Calu3 (cell line): ENCODE measurements at places on chromosomes 16 and 17.

DNA sequence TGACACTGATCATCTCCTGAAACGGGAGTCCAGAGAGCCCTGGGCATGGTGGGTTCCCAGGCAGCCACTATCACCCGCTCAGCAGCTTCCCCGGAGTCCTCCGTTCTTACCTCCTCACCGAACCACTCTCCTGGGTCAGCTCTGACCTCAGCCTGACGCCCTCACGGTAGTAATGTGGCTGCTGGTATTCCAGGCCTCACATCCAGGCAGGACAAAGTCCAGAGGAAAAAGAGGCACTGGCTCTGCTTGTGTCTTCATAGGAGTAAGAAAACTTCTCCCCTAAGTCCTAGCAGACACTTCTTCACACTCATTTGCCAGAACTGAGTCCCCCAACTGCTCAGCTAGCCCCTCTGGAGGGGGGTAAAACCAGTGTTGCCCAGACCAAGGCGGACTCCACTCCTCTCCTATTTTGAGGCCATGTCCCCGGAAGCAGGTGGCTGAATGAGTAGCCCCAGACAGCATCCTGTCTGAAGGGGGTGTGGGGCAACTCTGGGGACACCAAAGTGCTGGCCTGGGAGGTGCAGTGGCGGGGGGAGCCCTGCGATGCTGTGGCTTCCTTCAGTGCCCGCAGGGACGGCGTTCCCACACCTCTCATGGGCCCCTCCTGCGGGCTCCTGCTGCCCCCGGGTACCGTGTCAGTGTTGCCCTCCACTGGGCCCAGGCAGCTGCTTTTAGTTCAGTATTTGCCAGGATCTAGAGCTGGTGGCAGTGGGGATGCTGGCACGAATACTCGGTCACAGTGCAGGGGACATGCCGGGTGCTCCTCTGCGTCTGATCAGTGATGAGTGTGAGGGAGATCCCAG lies 5.4 kb downstream of the FSCN2 start:
- DNase-seq, result no peak

GRCh38 chr16:58516768-58517107 lies 1.4 kb downstream of the SETD6 start:
- no peak for DNase-seq

- no peak for DNase-seq
These were observed 405.5 kb upstream of the PSMD7 start for GRCh38 chr16:73891129-73891542.

DNA sequence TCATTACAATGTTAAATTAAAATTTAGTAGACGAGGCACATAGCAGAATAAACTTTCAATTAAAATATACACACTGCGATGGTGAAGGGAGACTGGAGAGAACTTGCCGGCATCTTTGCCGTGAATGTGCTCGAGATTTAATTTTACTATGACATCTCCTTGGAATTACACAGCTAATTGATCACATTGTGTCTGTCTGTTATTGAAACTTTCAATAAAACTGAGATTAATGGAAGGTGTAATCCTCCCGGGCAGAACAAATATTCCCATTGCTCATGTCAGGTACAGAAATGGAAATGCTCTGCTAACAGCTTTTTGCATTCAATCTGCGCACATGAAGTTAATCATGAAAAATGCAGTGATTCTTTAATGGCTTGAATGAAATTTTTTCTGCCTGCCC lies 210.1 kb upstream of the NLRP1 start:
- DNase-seq, result no peak

GRCh38 chr17:45873728-45874127 lies 20.6 kb upstream of the MAPT start:
- no peak for DNase-seq

DNA sequence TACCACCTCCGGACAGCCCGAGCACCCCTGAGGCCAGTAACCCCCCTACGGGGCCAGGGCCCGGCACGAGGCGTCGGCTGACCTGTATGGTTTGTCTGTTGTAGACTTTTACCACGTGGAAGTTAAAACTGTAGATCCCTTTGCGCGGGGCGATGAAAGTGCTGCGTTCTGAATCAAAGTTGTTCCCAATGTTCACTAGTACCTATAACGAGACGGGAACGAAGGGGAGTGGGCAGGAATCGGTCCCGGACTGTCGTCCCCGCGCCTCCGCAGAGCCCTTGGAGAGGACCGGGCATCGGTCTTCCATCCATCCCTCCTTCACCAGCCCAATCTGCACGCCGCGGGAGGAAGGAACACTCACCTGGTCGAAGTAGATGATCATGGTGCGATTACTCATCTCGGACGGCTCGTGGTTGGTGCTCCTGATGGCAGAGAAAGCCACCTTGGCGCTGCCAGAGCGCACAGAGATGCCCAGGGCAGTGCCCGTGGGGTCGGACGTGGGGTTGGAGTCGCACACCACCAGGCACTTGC lies 732 bp downstream of the CBLN1 start:
- no peak for DNase-seq

GRCh38 chr16:89536371-89536770 lies 24.1 kb upstream of the RPL13 start:
- no peak for DNase-seq

DNA sequence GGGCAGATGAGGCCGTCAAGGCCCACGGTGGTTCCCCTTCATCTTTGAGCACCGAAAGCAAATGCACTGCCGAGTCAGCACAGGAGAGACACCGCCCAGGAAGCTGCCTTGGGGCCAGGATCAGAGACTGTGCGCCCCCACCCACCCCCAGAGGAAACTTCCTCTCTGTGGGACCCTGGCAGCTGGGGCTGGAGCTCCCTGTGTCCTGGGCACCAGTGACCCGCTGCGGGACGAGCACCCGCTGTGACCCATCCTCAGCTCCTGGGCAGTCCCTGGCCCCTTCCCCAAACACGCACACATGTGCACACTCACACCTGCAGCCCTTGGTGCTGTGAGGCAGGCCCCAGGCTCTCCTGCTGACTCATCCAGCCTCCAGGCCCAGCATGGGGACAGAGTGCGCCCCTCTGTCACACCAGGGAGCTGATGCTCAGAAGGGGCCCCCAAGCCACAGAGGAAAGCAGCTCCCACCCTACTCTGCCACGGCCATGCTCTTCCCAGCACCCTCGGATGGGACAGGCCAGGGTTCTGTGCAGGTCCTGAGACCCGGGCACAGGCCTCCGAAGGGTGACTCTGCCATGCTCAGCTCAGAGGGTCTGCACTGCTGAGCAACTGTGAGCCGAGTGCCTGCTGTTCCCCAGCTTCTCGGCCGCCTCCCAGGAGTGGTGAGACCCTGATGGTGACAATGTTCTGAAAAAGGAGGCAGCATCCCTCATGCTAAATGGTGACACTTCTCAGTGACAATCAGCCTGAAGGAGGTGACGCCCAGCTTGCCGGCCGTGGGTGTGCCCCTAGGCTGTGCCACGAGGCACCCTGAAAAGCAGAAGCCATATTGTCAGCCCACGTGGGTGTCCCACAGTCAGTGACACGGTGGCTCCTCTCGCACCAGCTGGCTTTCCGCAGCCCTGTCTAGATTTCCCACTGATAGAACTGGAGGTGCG lies 3.6 kb downstream of the PIEZO1 start:
- no peak for DNase-seq

- DNase-seq, result peak; percentile 98
These were observed 15.9 kb upstream of the ANKRD40CL start for GRCh38 chr17:50783193-50783660.

GRCh38 chr17:81954131-81955057 lies 6.6 kb downstream of the NOTUM start:
- DNase-seq, result no peak

GRCh38 chr16:75083813-75084212 lies 32.8 kb downstream of the LDHD start:
- no peak for DNase-seq

DNA sequence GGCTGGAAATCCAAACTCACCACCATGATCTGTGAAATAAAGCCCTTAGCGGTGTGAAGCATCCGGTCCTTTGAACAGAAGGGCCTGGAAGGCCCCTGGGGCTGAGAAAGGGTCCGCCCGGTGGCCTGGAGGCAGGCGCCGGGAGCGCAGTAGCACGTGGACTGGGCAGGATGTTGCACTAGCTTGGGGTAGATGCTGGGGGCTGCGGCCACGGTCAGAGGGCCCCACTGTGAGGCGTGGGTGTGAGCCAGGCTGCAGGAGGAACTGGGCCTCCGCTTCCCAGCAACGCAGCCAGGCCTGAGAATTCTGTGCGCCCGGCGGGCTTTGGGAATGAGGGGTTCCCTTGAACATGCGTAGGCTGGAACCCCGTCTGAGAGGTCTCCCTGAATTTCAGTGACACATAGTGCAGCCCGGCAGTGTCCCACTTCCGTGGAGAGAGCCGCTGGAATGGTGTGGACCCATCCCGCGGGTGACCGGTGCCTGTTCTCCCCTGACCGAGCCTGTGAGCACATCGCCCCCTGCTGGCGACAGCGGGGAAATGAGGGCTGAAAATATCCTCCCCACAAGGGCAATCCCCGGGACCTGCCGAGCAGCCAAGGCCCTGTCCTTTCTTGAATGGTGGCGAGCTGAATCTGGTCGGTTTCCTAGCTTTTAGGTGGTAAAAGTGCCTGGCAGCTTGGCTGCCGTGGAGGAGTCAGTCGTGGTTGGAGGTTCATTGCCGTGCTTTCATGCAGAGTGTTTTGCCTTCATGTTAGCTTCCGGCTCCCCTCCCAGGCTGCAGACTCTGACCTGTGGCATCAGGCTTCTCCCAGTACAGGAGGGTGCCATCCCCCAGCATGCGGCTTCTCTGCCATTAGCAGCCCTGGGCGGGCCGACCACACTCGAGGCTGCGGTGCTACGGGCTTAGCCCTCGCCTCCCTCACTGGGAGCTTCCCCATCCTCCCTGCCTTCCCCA lies 43.8 kb downstream of the DNAJA2 start:
- DNase-seq, result peak; percentile 80

GRCh38 chr17:40558300-40558889 lies 6.9 kb downstream of the CCR7 start:
- no peak for DNase-seq

DNA sequence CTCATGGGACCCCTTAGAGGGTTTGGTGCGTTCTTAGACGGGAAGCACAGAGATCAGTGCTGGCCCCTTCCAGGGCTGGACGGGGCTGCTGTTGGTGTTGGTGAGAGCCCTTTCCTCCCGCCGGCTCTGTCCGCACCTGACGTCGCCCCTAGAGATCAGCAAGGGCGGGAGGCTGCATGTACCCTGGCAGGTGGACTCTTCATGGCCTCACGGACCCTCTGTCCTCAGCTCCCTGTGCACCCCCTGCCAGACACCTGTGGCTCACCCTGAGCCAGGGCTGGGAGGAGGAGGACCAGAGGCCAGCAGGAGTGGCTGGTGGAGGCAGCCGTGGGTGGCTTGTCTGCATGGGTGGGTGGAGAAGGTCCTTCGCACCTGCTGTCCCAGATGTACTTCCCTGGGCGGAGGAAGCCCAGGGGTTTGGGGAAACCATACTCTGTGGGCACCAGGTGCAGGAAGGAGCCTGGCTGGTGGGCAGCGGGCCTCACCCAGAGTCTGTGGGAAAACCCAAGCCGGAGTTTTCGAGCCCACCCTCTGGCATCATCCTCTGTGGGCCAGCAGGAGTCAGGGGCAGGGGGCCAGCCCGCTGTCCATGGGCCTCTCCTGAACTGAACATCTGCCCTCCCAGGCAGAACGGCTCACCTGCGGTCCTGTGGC lies 348.6 kb downstream of the SEC14L1 start:
- DNase-seq, result no peak

- no peak for DNase-seq
These were observed 71.4 kb downstream of the GNAO1 start for GRCh38 chr16:56262551-56263245.

DNA sequence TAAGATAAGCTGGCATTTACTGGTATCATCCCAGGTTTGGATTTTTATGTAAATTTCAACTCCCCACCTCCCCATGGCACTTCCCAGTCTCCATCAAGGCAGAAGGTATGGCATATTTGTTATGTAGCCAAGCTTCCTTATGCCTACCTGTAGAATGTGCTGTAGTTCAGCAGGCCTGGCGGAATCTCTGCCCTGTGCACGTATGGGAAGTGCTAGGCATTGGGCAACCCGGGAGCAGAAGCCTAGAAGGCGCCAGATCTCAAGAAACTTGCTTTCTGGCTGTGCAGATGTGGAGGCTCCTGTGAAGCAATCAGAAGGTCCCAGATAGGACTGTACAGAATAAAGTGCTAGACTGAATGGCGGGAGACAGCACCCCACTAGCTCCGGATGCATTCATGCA lies 64.7 kb downstream of the SNX20 start:
- no peak for DNase-seq

- no peak for DNase-seq
These were observed 518.1 kb downstream of the KCNJ2 start for GRCh38 chr17:70687421-70687820.

DNA sequence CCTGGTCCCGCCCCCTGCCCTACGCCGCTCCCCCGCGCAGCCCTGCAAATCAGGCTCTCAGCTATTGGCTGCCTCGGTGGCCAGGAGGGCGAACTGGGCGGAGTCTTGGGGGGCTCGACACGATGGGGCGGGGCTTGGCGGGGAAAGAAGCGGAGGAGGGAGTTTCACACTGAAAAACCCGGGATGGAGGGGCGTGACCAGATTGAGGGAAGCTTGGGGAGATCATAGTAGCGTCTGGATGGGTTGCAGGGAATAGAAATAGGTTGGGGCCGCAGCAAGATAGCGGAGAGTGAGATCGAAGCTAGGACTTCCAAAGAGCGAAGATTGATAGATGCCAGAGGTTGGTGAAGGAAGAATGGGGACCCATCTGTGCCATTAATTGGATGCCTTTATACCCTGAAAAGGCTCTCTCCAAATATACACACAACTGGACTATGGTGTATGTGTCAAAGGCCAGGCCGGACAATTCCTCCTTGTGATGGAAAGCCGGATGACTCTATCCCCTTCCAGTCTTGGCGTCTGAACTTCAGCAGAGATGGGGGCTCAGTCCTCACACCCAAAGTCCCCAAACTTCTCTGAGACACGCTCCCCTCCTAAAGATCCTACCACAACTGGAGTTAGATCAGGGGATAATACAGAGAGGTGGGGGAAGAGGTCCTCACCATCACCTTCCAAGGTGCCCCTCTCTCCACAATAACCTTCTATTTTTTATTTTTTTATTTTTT lies 376 bp upstream of the STAC2 start:
- DNase-seq, result no peak

GRCh38 chr16:25141648-25142047 lies 30.1 kb downstream of the LCMT1 start:
- no peak for DNase-seq
